GM23338 (cell line): ENCODE measurements at places on chromosomes 3 and 15. TPM values are rescaled to one million over a fixed set of nuclear protein-coding genes. Genes with fewer than 3 reads are reported as not detected.

P2RY13 gene
- polyA plus RNA-seq, result 0.38 and 0.68 TPM in 2 replicates

KNL1 gene
- polyA plus RNA-seq, result 16.7 and 18.5 TPM in 2 replicates

PIGBOS1 gene
- 16.7 and 20.2 TPM in 2 replicates for polyA plus RNA-seq

ZPLD1 gene
- polyA plus RNA-seq, result not detected in 2 replicates

TPRG1 gene
- polyA plus RNA-seq, result 0.26 and 0.74 TPM in 2 replicates

LARP6 gene
- 18.0 and 20.0 TPM in 2 replicates for polyA plus RNA-seq

DNA sequence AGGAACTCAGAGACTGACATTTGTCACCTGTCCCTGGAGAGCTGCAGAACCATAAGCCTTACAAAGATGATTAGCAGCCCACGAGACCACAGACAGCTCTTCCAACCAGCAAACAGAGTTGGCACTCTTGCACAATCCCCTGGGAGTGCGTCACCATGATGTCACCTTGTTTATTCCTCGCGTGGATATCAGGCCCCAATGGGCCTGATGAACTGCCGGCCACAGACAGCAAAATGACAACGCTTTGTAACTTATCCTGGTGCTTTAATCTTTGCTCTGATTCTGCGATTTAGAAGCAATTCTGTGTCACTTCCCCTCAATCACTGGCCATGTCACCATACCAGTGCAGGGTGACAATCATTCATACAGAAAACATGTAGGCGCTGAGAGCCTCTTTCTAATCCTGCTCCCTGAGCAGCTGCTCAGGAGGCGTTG, 89.2 kb downstream of the TAMM41 start:
- no peak for DNase-seq

- no peak for DNase-seq
Measured at GRCh38 chr3:69065318-69065964, 13.3 kb upstream of the TMF1 start.

GRCh38 chr15:59924812-59925522, 79.1 kb upstream of the FOXB1 start:
- DNase-seq, result no peak

DNA sequence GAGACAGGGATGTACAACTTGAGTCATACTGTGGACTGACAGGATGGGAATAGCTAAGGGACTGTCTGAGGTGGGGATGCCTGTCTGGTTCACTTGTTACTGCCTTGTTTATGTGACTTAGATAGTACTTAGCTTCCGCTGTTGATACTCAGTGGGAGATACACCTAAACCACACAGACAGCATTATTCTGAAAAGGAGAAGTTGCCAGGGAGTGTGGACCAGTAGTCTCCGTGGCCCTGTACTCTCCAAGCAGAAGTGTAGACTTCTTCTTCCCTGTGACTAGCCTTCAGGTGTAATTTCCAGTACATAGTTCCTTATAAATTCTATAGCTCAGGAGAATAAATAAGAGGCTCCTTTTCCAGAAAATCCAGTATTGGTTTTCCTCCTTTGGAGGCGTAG, 5.1 kb downstream of the HIGD2B start:
- DNase-seq, result no peak

DNA sequence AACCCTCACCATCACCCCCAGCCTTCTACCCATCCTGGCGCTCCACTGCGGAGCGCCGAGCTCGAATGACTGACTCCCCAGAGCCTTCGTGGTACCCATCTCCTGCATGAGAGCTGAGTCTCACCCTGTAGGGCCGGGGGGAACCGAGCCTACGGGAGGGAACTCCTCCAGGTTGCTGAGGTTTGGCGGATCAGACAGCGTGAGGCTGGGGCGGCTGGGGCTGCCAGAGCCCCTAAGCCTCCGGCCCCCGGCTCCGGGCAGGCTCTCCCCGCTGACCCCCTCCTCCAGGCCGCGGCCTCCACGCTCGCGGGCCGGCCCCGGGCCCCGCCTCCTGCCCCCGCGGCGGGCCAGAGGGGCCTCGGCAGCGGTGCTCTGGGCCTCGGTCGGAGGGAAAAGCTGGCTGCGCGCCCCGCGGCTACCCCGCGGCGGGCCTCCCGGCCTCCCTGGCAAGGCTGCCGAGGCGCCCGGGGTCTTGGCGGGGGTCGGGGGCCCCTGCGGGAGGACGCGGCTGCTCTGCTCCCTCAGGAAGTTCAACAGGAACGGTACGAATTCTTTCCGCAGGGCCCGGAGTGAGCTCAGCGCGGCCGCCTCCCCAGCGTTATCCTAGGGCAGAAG, 643 bp downstream of the CDAN1 start:
- peak; percentile 43 for DNase-seq

GRCh38 chr3:38043486-38043885, 4.5 kb downstream of the DLEC1 start:
- DNase-seq, result no peak

DNA sequence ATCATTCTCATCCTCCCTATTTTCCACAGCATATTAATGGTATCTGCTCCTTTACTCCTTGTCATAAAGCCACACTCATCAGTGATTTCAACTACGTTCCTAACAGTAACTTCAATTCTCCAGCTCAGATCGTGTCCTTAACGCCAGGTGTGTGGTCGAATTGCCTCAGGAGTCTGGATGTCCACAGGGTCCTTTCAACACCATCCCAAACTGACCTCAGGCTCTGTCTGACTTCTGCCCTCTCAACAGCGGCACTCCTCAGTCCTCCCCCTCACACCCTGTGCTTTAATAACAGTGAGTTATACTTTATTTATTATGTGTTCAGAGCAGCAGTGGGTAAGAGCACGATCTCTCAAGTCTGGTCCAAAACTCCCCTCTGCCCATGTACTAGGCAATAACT, 42.4 kb downstream of the ST3GAL6 start:
- DNase-seq, result no peak

DNA sequence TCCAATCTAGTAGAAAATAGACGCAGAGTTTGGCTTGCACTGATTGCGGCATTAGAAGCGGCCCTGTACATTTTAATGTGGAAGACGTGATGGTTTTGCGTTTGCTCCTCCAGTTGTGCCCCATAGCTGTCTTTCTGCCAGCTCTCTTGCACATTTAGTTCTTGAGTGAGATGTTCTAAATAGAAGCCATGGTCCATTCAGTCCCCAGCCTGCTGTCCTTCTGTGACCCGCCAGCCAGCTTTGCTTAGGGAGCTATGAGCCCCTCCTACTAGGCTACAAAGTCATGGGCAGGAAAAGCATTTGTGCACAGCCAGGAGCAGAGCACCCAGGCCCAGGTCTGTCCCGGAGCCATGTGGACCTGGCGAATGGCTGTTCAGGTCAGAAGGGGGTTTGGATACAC, 50.3 kb downstream of the APBA2 start:
- DNase-seq, result no peak

DNA sequence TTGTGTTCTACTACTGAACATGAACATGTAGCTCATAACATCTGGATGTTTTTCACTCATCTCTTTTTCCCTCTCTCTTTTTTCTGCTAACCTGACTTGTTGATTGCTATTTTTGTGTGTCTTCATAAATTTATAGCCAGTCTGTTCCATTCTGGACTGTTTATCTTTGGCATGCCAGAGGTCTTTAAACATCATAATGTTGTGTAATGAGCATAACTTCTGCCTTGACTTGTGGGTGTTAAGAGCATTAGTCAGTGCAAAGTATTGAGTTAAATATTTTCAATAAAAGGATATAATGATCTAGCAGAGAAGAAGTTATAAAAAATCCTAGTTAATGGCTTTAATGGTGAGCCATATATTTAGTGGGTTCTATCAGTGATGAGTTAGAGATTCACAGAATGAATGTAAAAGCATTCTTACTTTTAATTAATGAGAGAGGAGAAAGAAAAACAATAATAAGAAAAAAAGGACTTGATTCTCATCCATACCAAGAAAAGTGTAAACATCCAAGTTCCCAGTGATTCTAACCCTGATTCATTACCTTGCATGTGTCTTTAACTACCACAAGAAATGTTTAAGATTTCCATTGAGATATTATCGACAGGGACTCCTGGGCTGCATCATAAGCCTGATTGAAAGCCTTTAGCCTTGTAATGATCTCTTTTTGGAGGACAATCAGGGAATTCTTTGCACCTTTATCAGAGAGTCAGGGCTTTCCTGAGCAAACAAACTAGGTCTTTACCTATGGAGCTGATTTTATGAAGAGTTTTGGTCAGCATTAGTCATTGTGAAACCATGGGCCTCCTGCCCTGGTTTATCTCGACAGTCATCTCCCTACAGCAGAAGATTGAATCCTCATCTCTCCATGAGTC, 22.9 kb downstream of the MITF start:
- DNase-seq, result no peak

GRCh38 chr3:42066516-42067181, 24.5 kb upstream of the TRAK1 start:
- peak; percentile 94 for DNase-seq

- no peak for DNase-seq
Measured at GRCh38 chr3:68667346-68667745, 265.0 kb downstream of the TAFA4 start.

GRCh38 chr3:134838599-134838998, 43.5 kb downstream of the EPHB1 start:
- peak; percentile 49 for DNase-seq

DNA sequence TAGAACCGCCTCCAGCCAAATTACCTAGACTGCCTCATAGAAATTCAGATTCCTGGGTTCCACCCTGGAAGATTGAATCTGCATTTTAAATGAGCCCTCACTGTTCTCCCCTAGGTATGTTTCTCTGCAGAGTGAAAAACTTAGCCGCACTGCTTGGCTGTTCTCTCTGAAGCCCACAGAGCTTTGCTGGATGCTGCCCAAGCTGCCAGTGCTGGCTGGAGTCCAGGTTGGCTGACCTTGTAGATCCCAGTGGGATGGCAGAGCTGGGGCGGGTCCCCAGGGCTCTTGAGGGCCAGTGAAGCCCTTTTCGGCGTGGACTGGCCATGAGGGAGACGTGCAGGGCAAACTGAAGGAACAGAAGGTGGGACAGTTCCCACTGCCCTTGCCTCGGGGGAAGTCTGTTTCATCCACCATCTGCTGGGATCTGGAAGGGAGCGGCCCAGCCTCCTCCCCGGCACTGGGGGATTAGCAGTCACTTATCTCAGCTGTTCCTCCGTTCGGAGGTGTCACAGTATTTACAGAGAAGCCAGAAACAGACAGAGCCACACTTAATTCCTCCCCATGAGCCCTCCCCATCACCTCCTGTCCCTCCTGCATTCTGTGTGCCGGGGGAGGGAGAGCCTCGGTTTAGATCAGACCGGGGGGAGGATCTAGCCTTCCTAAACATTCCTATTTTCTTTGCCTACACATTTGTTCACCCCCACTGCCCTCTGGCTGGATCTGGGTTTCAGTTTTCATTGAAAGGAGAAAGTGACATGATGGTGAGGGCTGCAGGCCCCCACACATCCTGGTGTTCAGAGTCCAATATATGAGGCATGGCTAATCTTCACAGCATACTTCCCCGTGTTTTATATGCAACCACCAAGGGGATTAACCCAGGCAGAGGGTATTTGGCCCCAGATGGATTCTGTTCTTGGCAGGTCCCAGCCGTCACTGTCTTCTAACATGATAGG, 4.1 kb upstream of the ACTC1 start:
- DNase-seq, result peak; percentile 41

GRCh38 chr3:8645712-8646111, 1.1 kb upstream of the SSUH2 start:
- DNase-seq, result no peak
